ENCODE measurements at places on chromosomes 7 and 10. TPM values are rescaled to one million over a fixed set of nuclear protein-coding genes. Genes with fewer than 3 reads are reported as not detected.

DNA sequence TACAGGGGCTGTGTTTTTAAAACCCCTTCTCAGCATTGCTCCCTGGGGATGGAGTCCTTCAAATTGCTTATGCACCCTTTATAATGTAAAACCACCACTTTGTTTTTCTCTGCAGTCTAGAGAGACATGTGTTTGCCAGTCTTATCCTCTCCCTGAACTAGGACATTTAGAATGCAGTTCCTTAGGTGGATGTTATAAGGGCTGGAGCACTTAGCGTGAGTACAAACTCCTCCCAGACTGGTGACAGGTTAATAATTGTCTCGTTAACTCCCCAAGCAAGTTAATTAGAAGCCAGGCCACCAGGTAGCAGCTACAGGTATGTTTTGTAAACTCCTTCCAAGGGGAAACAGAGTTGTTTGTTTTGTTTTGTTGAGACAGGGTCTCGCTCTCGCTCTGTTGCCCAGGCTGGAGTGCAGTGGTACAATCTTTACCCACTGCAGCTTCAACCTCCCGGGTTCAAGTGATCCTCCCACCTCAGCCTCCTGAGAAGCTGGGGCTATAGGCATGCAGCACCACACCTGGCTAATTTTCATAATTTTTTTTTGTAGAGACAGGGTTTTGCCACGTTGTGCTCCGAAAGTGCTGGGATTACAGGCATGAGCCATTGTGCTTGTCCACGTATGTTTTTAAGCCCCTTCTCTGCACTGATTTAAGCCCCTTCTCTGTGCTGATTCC is 100.2 kb downstream of the FAM107B start:
- DNase-seq = no peak

DNA sequence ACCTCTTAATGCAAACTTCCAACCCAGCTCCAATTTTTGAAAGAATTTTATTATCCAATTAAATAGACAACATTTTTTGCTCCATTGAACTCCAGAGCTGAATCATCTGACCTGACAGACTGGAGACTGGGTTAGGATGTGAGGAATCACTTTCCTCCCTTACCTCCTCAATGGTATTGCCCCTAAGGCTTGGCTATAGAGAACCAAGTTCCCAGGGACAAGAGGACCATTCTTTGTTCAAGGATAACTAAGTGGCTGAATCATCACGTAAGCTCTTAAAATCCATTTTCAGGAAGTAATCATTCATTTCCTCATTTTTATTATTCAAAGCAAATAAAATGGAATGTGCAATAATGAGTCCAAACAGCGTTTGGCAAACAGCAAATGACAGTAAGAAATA is 335.1 kb downstream of the GATA3 start:
- no peak for DNase-seq

GRCh38 chr7:6157685-6158423 is 114.6 kb downstream of the CYTH3 start:
- no peak for DNase-seq

- DNase-seq = no peak
Measured at GRCh38 chr10:35922876-35923600, 280.9 kb upstream of the FZD8 start.

DNA sequence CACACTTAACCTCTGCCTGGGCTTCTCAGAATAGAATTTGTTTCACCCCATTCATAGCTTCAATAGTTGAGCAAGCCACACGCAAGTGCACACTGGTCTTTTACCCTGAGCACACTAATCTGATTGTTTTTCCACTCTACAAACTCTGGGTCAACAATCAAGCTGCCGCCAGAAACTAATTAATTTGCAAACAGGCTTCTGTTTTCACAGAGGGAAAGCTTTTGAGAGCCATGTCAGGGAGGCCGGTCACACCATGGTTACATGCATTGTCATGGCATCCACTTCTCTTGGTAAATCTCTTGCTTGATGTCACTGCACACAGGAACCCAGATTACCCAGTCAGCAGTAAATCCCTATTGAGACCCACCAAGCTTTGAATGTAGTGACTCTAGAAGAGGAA is 154.2 kb downstream of the SEMA3A start:
- no peak for DNase-seq

- DNase-seq = no peak
Measured at GRCh38 chr10:117601716-117602115, 59.2 kb downstream of the EMX2 start.

MBLAC1 gene
- 1.4 TPM for total RNA-seq

- DNase-seq = no peak
Measured at GRCh38 chr7:135980665-135981180, 3.6 kb upstream of the MTPN start.

Data from liver (tissue), 10 donors.